Upper lobe of right lung (tissue), 1 donor: ENCODE measurements at places on chromosomes 5 and 9. TPM values are rescaled to one million over a fixed set of nuclear protein-coding genes. Genes with fewer than 3 reads are reported as not detected.

Gene IGFBPL1
- total RNA-seq = 0.87 TPM

Gene FAM153A
- total RNA-seq = 4.3 TPM

- H3K4me1 ChIP-seq = no peaks in the 10 kb centered on the region
- H3K27ac ChIP-seq = no peak overlapping the region
- no peaks in the 10 kb centered on the region for H3K27me3 ChIP-seq
- no peak for DNase-seq
- H3K4me3 ChIP-seq = no peak overlapping the region
Observed at GRCh38 chr9:73121375-73121935, 30.2 kb upstream of the ANXA1 start.

Gene FCN2
- total RNA-seq = not detected

DNA sequence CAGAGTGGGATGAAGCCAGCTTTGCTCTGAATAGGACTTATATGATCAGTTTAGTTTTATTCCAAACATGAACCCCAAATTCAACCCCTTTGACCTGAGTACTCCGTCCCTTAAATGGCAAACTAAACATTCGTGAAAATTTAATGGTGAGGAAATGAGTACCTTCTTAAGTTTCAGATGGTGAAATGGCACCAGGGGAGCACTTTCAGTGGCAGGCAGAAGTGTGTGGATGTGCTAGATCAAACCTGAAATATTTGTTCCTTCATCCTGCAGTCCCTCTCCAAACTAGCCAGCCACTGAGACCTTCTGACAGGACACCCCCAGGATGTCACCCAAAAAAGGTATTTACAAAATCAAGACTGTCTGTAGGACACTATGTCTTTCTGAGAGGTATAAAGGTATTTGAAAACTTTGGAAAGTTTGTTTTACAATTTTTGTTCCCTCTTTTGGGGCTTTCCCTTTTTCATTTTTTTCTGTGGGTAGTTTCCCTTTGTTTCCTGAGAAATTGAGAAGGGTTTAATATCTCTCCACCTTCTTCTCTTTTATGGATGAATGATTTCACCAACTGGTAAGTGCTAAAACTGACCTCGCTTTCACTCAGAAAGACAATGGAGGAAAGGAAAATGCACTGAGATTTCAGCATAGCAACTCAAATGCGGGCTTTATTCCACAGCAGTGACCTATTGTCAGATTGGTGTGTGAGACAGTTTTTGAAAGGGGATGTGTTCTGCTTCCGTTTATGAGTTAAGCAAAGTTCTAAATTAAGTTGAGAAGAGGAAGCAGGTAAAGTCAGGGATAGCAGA lies 127.1 kb downstream of the TMC1 start:
- no peaks in the 10 kb centered on the region for H3K4me1 ChIP-seq
- H3K4me3 ChIP-seq = no peak overlapping the region
- no peaks in the 10 kb centered on the region for H3K36me3 ChIP-seq
- no peak for DNase-seq
- no peaks in the 10 kb centered on the region for H3K27me3 ChIP-seq

DNA sequence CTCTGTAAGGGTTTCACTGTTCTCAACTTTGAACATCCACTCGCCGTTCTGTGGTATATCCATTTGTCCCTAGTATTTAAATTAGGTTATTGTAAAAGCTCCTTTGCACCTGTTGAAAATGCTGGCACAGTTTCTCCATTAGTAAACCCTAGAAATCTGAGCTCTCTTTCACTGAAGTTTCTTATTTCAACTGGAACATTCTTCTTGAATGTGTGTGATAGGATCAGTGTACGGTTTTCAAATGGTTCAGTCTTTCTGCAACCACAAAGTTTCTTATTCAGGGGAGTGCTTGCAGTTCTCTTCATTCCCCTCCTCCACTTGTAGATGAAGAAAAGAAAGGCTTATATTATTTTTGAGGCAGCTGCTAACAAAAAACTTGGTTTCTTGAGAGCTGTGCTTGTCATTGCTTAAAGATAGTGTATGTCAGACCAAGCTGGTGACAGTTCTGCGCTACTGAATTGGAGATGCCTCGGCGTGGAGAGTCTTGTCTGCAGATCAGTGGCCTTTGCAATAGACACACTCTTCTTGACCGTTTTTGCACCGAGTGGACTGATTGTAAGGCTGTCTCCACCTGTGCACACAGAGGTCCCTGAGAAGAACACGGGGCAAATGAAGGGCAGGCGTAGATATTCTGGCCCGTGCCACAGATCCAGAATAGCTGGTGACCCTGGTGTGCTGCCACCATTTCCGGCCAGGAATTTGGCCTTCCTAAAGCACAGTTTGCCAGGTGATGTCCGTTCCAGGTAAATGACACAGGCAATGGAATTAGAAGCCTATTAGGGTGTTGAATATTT lies 102.2 kb downstream of the TRIO start:
- no peak overlapping the region for H3K4me3 ChIP-seq
- no peaks in the 10 kb centered on the region for H3K36me3 ChIP-seq
- no peak for DNase-seq
- H3K4me1 ChIP-seq = peaks cover 7% of the 10 kb centered on the region
- H3K27me3 ChIP-seq = no peaks in the 10 kb centered on the region
- H3K27ac ChIP-seq = no peak overlapping the region

DNA sequence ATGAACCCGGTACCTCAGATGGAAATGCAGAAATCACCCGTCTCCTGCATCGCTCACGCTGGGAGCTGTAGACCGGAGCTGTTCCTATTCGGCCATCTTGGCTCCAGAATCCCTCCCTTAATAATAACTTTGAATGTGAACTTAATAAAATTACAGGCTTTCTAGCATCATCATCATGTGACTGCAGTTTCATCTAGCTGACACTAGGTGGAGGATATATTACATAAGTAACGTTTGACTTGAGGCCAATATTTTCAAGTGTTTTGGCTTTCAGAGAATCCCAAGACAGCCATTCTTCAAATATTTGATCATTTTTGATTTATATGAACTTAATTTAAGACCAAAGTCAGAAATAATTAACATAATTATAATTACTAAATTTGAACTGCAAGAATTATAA lies 474.9 kb upstream of the CDH10 start:
- no peak overlapping the region for H3K27ac ChIP-seq
- no peaks in the 10 kb centered on the region for H3K36me3 ChIP-seq
- no peaks in the 10 kb centered on the region for H3K27me3 ChIP-seq
- DNase-seq = no peak
- H3K4me3 ChIP-seq = no peak overlapping the region

DNA sequence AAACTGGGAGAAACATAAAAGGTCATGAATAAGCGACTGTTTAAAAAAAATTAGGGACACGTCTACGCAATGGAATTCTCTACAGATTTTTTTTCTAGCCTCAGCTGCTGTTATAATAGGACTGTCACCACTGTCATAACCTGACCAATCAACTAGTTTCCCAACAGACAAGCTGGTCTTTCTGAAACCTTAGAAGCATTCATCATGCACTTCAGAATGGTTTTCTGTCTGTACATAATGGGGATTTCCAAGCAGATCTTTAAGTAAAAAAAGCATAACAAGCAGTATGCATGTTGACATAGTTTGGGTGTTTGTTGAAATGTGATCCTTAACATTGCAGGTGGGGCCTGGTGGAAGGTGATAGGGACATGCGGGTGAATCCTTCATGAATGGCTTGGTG lies 58.3 kb upstream of the SEMA6A start:
- H3K27ac ChIP-seq = no peak overlapping the region
- no peak for DNase-seq
- H3K27me3 ChIP-seq = no peaks in the 10 kb centered on the region
- no peak overlapping the region for H3K4me3 ChIP-seq

DNA sequence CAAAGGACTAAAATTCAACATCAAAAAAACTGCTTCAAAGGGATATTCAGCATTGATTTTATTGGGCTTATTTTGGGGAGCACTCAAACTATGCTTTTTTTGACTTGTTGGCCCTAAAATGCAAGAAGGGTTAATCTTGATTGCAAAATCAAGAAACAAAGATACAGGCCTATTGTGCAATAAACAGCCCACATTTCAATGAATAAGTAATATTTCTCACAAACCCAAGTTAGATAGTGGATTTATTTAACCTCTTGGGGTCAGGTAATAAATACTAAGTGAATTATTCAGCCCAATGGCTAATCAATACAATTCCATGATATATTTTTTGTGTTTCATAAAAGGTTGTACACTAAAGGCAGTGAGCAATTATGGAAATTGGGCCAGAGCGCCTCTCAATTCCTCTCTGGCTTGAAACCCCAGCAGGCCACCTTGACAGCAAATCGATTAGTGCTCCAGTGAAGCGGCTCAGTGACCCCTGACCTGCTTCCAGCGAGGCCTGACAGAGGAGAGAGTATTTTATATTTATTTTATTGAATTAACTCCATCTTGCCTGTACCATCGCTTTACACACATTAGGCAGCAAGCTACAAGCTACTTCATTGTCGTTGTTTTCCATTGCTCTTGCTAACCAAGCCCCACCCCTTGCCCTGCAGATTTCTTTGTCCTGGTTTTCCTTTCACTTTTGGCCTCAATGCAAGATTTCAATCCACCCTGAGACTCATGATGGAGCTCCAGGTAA lies 65.5 kb downstream of the EBF1 start:
- H3K27ac ChIP-seq = no peak overlapping the region
- H3K36me3 ChIP-seq = no peaks in the 10 kb centered on the region
- peaks cover 8% of the 10 kb centered on the region for H3K27me3 ChIP-seq

- H3K27ac ChIP-seq = no peak overlapping the region
- H3K27me3 ChIP-seq = no peaks in the 10 kb centered on the region
Observed at GRCh38 chr9:91904588-91905236, 45.3 kb downstream of the ROR2 start.

GRCh38 chr9:6723881-6724420 lies 33.8 kb upstream of the KDM4C start:
- no peak overlapping the region for H3K4me3 ChIP-seq
- no peak for DNase-seq
- no peak overlapping the region for H3K27ac ChIP-seq
- H3K4me1 ChIP-seq = no peaks in the 10 kb centered on the region
- no peaks in the 10 kb centered on the region for H3K36me3 ChIP-seq
- H3K27me3 ChIP-seq = no peaks in the 10 kb centered on the region
